ENCODE measurements at places on chromosomes 12 and 14. TPM values are rescaled to one million over a fixed set of nuclear protein-coding genes. Genes with fewer than 3 reads are reported as not detected.

GRCh38 chr12:76674669-76675315, 89.1 kb upstream of the ZDHHC17 start:
- DNase-seq, result no peak

GRCh38 chr12:25914551-25914950, 43.9 kb upstream of the RASSF8 start:
- DNase-seq, result no peak

DNA sequence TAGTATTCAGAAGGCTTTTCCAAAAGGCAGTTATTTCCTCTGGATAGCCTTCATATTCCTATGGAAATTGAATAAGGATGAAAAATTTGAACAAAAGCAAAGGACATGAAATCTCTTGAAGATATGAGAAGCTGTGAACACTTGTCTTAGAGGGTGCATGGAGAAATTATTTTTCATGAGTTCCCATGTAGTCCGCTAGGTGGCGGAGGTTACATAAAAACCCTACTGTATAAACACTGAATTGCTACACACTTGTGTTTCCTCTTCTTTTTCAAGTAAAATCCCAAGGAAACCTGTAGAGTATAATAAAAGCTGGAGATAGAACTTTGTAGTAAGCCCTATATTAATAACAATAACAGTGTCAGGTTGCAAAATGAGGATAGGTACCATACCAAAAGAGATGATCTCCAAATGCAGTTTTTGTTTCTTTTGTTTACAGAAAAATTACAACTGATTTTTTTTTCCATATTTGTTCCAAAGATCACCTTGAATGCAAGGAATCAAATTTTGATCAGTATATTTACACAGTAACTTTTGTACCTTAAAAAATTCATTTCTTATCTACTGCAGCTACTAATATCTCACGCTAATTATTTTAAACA, 37.8 kb upstream of the OR4E1 start:
- no peak for DNase-seq

The A2ML1 gene
- not detected for total RNA-seq

DNA sequence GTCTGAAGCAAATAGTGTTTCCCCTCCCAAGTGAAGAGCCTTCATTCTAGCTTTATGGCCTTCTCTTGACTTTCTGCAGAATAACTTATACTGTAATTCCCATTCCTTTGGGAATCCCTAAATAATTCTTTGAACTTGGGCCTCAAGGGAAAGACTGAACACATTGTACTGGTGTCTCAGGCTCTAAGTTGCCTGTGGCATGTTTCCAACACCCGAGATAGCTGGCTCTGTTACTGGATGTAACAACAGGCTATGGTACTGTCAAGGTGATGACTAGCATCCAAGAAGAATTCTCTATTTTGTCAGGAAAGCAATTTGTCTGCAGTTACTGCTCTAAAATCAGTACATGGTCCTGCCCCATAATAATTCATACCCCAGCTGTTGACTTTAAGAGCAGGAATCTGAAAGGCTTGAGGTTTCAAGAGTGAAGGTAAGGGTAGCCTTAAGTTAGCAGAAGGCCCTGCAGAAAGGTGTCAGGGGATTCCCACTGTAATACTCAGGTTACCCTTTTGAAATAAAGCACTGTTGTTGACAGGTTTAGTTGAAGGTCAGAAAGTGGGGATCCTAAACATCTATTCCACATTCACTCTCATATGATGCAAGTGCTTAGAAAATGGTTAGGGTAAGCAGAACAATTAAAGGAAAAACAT, 5.2 kb downstream of the GPX2 start:
- no peak for DNase-seq
